ENCODE measurements at places on chromosomes 16 and 17.

DNA sequence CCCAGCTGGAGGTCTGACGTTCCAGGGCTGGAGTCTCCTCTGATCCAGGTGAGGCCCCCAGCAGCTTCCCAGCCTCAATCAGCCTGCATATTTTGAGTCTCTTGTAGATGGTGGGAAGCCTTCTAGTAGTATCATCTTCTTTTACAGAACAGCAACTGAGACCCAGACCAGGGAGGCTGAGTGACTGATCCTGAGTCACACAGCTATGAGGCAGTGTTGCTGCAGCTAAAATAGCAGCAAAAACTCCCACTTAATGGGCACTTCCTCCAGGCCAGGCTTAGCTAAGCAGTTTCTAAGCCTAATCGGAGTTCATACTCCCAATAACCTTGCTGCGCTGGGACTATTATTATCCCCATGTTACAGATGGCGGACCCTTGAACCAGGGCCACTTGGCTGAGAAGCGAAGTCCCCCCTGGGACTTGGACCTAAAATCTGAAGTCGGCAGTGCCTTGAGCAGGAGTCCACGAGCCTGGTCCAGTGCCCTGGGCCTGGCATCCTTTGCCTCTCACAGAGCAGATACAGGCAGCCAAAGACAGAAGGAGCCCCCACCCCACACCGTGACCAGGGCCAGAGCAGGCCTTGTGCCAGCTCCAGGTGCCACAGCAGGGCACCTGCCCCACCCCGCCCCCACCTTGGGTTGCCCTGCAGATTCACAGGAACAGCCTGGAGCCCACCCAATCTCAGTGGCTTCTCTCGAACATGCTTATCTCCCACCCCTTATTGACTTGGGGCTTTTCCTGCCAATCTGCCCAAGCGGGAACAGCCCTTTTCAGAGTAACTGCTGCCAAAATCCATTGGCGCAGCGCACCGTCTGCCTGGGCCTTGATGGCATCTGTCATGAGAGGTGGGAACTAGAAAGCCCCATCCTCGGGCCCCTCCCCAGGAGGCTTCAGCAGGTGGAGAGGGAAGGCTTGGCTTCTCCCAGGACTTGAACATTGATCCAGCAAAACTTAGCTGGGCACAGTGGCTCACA is 65.1 kb downstream of the SOCS1 start:
- no peak for DNase-seq

- no peak for DNase-seq
Observed at GRCh38 chr16:74868501-74868900, 93.9 kb upstream of the FA2H start.

DNA sequence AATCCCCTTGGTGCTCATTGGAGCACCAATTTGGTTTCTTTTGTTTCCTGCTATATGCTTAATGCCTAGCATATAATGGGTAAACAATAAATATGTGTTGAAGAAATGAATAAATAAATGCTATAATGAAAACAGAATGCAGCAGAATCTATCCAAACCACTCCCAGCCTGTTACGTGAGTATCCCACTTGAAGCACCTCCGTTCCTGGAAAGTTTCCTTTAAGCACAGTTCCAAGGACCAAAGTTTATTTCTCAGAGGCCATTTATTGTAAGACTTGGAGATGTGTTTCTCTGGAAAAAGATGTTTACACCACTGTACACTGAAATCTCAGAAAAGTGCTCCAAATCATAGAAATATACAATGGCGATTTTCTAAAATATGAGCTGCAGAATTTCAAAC is 187.0 kb downstream of the SOX9 start:
- no peak for DNase-seq

DNA sequence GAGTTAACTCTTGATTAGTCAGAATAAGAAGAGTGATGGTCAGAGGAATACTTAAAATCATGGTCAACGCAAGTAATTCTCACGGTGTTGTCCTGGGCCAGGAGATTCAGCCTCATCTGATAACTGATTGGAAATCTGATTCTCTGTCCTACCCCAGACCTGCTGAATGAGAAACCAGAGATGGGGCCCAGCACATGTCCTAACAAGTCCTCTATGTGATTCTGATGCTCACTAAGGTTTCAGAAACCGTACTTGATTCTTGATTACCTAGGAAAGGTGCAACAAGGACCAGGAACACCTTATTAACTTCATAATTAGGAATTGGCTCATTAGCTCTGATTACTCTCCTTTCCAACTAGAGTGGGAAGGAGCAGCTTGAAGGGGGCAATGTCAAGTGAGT is 44.5 kb downstream of the ANKFY1 start:
- no peak for DNase-seq

DNA sequence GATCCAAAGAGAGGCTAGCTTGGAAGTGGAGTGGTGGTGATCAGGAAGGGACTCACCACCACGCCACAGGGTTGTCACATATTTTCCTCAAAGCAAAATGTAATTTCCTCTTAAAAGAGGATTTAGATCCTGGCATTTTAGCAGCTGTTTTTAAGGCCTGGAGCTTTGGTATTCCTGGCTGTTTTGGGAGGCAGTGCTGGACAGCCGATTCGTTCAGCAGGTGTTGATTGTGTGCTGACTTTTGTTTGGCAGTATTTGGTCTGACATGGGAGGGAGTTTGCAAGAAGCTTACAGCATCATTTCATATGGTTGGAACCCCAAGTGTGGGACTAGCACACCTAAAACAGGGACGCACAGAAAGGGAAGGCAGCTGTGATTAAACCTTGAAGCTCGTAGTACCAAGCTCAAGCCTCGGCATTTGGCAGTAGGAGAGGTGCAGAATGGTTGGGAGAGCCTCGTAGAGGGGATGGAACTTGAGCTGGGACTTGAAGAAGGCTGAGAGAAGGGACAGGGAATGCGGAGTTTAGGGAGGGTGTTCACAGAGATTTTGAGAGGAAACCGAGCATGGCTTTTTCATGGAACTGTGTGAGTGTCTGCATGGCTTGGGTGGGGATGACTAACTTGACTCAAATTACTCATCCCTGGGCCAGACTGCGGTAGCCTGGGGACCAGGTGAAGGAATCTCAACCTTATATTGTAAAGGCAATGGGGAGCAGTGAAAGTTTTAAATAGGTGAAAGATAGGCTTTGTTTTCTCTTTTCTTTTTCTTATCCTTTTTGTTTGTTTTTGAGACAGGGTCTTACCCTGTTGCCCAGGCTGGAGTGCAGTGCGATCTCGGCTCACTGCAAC is 52.3 kb downstream of the RPTOR start:
- DNase-seq = peak; percentile 32

Measured in activated CD4-positive, alpha-beta T cell treated with anti-CD3 and anti-CD28 coated beads for 4 hours (primary cell).